ENCODE measurements at places on chromosomes 5 and 9. TPM values are rescaled to one million over a fixed set of nuclear protein-coding genes. Genes with fewer than 3 reads are reported as not detected.
A peak's percentile ranks its signal among the peaks of the same experiment; 100 is the strongest.

The S100Z gene
- not detected for total RNA-seq

The ITGA2 gene
- total RNA-seq: 48.8 TPM

The PCA3 gene
- not detected for total RNA-seq

The DDX4 gene
- total RNA-seq: not detected

DNA sequence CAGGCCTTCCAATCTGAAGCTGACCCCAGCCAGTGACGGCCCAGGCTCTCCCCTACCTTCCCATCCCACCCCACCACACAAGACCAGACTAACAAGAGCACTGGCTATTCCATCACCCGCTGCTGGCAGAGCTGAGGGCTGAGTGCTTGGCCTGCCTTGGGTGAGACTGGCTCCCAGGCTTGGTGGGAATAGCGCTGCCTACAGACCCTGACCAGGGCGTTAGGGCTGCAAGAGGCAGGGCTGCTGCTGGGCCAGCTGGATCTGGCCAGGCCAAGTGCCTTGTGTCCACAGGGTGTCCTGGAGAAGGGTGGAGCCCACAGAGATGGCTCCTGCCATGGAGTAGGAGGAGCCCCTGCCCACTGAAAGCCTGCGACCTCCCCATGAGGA, 31.6 kb upstream of the ANGPTL2 start:
- H3K4me3 ChIP-seq: peak overlapping the region; percentile 65
- peaks cover 16% of the 10 kb centered on the region for H3K27me3 ChIP-seq
- DNase-seq: no peak
- peaks cover 15% of the 10 kb centered on the region for H3K4me1 ChIP-seq
- H3K36me3 ChIP-seq: no peaks in the 10 kb centered on the region
- no peak overlapping the region for H3K27ac ChIP-seq

GRCh38 chr5:133400120-133400519, 212.2 kb downstream of the FSTL4 start:
- DNase-seq: no peak
- no peaks in the 10 kb centered on the region for H3K36me3 ChIP-seq
- peaks cover 23% of the 10 kb centered on the region for H3K27me3 ChIP-seq
- no peaks in the 10 kb centered on the region for H3K4me1 ChIP-seq
- H3K27ac ChIP-seq: no peak overlapping the region

- no peak for DNase-seq
- H3K27me3 ChIP-seq: no peaks in the 10 kb centered on the region
- H3K27ac ChIP-seq: no peak overlapping the region
- H3K4me1 ChIP-seq: peaks cover 8% of the 10 kb centered on the region
- H3K36me3 ChIP-seq: peaks cover 23% of the 10 kb centered on the region
- H3K4me3 ChIP-seq: no peak overlapping the region
Measured at GRCh38 chr9:130608554-130609134, 29.3 kb downstream of the FUBP3 start.

DNA sequence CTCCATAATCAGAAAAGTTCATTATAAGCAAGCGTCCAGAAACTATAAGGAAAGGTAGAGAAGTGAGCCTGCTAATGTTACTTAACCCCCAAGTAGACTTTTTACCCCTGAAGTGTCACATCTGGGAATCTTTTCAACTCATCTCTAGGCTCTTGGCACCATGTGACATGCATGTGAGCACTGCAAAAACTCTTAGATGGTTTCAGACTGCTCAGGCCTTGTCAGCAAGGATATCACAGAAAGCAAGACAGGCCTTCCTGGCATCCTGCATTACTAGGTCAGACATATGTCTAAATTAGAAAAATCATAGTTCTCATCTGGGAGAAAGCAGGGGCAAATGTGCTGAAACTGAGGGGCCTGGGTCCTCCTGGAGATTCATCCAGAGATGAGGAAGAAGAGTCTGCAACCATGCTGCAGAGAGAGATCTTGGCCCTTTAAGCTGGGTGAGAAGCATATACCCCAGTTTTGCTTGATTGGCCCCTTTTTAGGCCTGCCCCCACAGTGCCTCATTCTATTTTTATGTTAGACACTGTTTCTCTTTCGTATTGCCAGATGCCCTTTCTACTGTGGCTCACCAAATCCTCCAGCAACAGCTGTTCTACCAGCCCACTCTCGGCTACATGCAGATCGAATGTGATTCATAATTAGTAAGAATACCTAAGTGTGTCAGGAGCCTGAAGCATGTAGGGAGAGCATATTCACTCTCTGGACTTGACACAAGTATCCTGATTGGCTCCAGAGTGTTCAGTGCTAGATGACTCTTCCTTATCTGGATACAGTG, 19.0 kb downstream of the TMEM8B start:
- no peaks in the 10 kb centered on the region for H3K27me3 ChIP-seq
- peaks cover 45% of the 10 kb centered on the region for H3K4me1 ChIP-seq
- peak; percentile 94 for DNase-seq
- H3K36me3 ChIP-seq: no peaks in the 10 kb centered on the region
- H3K4me3 ChIP-seq: peak overlapping the region; percentile 67

DNA sequence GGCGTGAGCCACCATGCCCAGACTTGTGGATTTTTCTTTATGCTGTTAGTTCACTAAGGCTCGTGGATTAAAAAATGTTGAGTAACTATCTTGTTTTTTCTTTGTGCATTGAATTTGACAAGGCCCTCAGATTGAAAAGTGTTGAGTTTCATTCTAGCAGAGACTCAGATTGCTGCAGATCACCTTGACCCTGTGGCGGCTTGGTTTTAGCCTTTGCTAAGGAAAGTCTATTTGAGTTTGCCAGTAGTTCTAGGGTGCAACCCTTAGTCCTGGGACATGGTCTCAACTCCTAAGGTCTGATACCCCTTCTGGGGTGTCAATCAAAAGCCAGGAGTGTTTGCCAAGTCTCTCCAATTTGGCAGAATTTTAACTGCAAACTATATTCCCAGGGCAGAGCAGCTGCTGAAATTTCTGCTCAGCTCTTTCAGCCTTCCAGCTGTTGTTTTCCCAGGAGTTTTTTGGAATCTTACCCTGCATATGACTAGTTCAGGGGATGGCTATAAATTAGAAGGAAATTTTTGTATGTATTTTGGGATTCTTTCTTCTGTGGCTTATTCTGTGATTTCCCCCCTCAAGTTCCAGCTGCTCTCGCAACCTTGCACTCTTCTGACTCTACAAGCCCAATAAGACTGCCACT, 84.3 kb upstream of the HAND1 start:
- H3K27ac ChIP-seq: no peak overlapping the region
- DNase-seq: no peak
- H3K4me3 ChIP-seq: no peak overlapping the region
- no peaks in the 10 kb centered on the region for H3K4me1 ChIP-seq

DNA sequence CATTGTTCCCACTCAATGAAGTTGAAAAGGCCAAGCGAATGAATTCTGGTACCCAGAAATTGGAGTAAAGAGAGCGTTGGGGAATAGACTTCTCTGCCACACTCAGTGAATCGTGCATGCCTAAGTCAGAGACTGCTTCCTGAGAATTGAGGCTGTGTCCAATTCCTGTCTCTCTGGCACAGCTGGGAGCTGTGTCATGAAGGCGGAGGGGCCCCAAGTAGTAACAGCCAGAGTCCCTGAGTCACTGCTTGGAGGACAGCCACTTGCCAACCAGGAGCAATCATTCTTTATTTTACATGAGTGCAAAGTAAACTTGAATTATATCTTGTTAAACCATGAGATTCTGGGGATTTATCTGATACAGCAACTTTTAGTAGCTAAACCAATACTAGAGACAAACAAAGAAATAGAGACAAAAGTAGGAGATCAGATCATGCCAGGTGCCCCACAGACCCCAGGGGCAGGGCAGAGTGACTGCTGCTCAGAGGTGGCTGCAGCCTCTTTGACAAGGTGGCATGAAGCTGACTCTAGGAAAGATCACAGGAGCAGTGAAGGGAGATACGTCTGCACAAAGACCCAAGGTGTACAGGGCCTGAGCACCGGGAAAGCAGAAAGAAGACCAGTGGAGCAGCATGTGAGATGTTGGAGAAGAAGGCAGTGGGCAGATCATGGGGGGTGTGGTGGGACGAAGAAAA, 246.0 kb downstream of the GADD45G start:
- H3K27ac ChIP-seq: no peak overlapping the region
- no peaks in the 10 kb centered on the region for H3K4me1 ChIP-seq
- no peak for DNase-seq
- H3K4me3 ChIP-seq: no peak overlapping the region
- peaks cover 2% of the 10 kb centered on the region for H3K27me3 ChIP-seq

DNA sequence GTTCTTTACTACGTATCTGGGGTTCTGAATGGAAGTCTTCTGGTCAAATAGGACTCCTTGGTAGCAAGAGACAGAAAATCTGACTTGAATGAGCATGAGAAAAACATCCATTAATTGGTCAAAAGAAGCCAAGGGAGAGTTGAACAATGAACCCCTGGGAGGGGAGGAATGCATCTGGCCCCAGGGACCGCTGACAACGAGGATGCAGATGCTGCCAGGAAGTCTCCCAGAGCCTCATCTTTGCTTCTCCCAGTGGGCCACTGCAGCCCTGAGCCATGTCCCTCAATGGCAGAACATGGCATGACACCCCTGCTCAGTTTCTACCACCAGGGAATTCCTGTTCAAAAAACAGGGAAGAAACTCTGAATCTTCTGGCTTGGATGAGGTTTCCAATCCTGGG, 50.5 kb upstream of the ICE1 start:
- DNase-seq: no peak
- H3K4me1 ChIP-seq: peaks cover 18% of the 10 kb centered on the region
- H3K27ac ChIP-seq: no peak overlapping the region
- peaks cover 4% of the 10 kb centered on the region for H3K27me3 ChIP-seq
- no peak overlapping the region for H3K4me3 ChIP-seq
- H3K36me3 ChIP-seq: peaks cover 5% of the 10 kb centered on the region

- H3K36me3 ChIP-seq: no peaks in the 10 kb centered on the region
- peaks cover 52% of the 10 kb centered on the region for H3K27me3 ChIP-seq
- H3K4me3 ChIP-seq: no peak overlapping the region
- no peak for DNase-seq
- no peak overlapping the region for H3K27ac ChIP-seq
Measured at GRCh38 chr9:95788521-95788991, 86.9 kb upstream of the ERCC6L2 start.

DNA sequence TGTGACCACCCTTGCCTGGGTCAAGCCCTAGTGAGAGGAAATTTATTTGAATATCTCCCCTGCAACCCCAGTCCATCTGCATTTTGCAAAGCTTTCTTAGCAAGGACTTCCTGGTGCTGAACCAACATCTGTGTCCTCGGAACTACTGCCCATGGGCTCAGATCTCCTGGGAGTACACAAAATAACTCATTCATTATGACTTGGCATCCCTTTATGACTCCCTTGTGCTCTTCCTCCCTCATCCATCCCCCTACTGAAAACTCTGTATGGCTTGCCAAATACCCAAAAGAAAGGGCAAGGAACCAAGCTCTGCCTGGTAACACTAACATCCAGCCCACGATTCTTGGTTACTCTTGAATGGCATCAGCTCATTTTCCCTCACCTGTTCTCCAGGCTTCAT, 368.5 kb downstream of the NTRK2 start:
- H3K4me3 ChIP-seq: no peak overlapping the region
- no peaks in the 10 kb centered on the region for H3K27me3 ChIP-seq
- H3K4me1 ChIP-seq: no peaks in the 10 kb centered on the region
- no peak for DNase-seq
- no peak overlapping the region for H3K27ac ChIP-seq

GRCh38 chr5:35297755-35298154, 67.5 kb upstream of the PRLR start:
- H3K4me3 ChIP-seq: no peak overlapping the region
- no peaks in the 10 kb centered on the region for H3K27me3 ChIP-seq
- H3K36me3 ChIP-seq: no peaks in the 10 kb centered on the region
